ENCODE measurements at places on chromosomes 3 and 15. TPM values are rescaled to one million over a fixed set of nuclear protein-coding genes. Genes with fewer than 3 reads are reported as not detected.

- no peak for DNase-seq
These were observed 427.5 kb downstream of the VGLL3 start for GRCh38 chr3:86563400-86563970.

- no peak for DNase-seq
These were observed 117.2 kb upstream of the LRIG1 start for GRCh38 chr3:66618066-66618465.

DNA sequence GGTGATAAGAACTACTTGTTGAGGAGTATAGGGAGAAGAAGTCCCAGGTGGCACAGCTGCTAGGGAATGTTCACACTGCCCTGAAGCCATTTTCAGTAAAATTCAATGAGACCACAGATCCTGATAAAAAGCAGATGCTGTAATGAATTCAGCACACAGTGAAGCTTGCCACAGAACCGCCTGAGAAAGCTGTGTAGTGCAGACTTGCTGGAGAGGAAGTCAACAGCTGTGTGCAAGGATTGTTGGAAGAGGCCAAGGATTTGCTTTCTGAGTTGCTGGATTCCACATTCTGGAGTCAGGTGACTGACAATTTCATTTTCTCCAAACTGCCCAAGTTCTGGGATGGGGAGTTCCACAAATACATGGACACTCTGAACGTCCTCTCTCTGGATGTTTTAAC, 70.9 kb downstream of the ANP32A start:
- DNase-seq: no peak

DNA sequence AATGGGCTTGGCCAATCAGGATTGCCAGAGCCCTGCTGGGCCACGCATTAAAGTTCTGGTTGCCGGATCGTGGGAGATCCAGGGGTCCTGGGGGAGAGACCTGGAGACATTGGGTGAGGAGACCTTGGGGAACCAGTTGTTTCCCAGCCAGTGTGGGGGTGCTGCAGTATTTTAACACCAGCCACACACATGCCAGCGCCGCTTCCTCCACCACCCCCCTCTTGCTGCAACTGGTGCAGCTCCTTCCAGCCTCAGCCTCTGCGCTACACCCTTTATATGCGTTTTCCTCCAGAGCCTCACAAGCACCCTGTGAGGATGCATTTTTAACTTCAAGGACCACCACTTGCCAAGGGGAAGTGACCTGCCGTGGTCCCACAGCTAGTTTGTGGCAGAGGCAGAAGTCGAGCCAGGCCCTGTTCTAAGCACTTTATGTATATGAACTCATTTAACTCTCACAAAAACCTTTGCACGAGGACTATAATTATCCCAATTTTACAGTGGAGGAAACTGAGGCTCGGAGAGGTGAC, 29.4 kb upstream of the GRIP2 start:
- DNase-seq: no peak

GRCh38 chr3:48588230-48588629, 6.9 kb downstream of the COL7A1 start:
- DNase-seq: no peak

DNA sequence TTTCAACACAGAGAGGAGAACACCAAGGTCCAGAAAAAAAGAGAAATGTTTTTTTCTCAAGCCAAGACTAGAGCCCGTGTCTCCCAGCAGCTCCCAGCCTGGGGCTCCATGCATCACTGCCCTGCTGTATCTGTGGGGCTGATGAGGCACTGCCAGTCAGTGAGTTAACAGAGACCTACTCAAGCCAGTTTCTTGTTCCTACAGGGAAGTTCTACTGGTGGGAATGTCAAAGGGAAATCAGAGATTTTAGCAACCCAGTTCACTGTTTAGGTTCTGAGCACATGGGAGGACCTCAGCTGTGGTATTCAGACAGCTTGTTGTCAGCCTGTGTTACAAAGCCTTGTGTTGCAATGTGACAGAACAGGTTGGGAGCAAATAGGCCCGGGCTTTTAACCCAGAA, 234.3 kb downstream of the TLE3 start:
- no peak for DNase-seq

GRCh38 chr3:66382142-66382541, 118.7 kb downstream of the LRIG1 start:
- no peak for DNase-seq

DNA sequence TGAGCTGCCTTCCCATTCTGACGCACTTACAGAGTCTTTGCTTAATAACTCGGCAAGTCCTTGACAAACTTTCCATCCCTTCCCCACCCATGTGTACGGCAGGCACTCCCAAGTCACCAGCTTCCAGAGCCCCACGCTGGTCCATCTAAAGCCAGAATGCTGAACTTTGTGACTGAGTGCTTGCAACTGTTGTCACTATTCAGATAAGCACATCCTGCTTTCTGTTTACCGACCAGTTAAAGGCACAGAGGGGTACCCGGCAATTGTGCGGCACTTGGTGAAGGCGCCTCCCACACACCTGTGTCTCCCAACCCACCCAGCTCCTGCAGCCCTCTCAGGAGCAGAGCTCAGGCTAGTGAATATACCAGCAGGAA, 430.6 kb downstream of the FOXP1 start:
- no peak for DNase-seq

DNA sequence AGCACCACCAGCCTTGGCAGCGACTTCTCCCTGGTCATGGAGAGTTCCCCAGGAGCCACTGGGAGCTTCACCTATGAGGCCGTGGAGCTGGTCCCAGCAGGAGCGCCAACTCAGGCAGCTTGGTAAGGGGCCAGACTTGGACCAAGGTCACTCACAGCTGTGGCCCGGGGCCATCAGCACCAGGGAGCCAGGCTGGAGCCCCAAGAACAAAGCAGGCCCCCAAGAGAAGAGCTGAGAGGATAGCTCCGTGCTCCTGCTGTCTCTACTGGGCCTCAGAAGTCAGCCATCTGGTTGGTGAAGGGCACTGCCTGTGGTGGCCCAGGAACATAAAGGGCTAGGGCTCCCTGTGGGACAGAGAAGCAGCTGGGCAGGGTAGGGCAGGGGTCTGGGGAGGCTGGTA, 14.7 kb upstream of the CPNE9 start:
- DNase-seq: no peak

- DNase-seq: no peak
These were observed 242.1 kb upstream of the C2CD4B start for GRCh38 chr15:62407216-62407615.

- no peak for DNase-seq
These were observed 242.5 kb downstream of the FAM43A start for GRCh38 chr3:194928227-194928626.

DNA sequence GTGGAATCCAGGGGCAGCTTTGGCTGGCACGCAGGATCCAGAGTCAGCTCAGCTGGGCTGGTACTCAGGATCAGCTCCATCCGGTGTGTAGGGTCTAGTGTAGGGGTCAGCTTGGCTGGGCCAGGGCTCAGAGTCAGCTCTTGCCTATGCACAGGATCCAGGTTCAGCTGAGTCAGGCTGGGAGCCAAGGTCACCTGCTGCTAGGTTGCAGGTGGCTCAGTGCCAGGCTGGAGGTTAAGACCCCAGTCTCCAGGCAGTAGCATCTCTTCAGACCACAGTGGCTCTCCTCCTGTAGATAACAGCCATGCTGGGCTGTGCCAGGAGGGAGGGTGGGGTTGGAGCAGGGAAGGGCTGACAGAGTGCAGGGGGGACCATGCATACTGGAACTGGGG, 1.8 kb downstream of the HYAL3 start:
- DNase-seq: no peak

DNA sequence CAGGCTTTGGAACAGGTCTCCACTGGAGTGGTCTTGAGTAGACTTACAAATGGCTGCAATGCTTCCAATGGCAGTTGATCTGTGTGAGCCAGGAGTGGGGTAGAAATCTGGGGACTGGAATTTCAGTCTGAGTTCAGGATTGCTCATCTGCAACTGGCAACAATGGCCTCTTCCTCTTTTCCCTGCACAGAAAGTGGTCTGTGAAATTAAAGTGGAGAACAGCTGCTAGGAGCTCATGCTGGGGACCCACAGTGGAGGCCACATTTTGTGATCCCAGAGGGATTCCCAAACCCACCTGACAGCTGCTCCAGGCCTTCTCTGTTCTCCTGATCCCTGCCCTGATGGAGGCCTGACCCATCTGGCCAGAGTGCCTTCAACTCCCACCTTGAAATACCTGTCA, 49.6 kb downstream of the CEMIP start:
- DNase-seq: no peak

GRCh38 chr3:66220066-66220465, 735 bp upstream of the SLC25A26 start:
- no peak for DNase-seq

- no peak for DNase-seq
These were observed at the start of gene PLA2G4E for GRCh38 chr15:42020713-42021273. TSS of gene PLA2G4E (minus strand) at chr15:42021042. CDS start at chr15:42021030, 12 bp downstream.

DNA sequence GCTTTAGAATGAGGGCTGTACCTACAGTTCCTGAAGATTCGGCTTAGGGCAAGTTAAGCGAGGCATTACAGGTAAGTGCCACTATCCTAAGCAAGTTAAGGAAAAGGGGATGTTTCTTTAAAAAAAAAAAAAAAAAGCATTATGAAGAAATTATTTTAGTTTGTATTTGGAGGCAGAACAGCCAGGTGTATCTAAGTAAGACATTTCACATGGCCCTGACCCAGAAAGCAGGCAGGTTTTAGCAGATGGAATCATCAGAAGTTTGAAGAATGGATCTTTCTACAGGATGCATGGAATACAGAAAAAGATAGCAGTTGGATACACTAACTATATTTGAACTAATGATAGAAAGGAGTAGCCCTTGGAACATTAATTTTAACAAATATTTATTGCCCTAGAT, 105.6 kb downstream of the OSBPL10 start:
- DNase-seq: no peak

- DNase-seq: no peak
These were observed 384.3 kb upstream of the NR2F2 start for GRCh38 chr15:95946241-95946640.

DNA sequence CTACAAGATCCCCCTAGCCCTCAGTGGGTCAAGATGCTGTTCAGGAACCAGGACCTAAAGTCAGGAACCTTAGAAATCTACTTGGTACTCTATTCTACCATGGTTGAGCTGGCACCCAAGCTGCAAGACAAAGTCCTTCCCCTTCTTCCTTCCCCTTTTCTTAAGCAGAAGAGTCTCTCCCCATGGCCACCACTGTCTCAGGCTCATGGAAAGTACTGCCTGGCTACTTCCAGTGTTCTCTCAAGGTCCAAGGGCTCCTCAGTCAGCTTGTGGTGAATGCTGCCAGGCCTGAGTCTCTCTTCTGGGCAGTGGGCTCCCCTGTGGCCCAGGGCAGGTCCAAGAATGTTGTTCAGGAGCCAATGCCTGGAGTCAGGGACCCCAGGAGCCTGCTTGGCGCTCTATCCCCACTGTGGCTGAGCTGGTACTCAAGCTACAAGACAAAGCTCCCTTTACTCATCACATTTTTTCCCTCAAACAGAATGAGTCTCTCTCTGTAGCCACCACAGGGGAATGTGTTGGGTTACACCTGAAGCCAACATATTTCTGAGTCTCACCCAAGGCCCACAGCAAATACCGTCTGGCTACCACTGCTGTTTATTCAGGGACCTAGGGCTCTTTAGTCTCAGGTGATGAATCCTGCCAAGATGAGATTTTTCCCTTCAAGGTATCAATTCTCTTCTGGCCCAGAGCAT, 18.1 kb upstream of the SLC27A2 start:
- DNase-seq: no peak

- DNase-seq: no peak
These were observed 343.7 kb downstream of the EPHB1 start for GRCh38 chr3:135138776-135139175.

DNA sequence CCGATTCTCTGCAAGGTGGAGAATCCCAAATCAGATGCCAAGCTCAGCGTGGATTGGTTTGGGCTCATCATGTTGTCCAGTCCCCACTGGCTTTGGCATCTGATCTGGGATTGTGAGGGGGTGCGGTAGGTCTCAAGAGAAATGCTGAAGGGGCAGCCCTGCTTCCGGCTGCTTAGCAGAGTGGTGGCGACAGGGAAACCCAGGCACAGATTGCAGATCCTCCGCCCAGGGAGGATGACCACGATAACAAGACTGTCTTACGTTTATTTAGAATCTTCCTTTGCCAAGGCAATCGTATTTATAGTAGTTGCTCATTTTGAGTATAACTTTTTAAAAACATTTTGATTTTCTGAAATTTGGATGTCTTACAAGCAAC, 61.1 kb downstream of the SLC12A8 start:
- no peak for DNase-seq

DNA sequence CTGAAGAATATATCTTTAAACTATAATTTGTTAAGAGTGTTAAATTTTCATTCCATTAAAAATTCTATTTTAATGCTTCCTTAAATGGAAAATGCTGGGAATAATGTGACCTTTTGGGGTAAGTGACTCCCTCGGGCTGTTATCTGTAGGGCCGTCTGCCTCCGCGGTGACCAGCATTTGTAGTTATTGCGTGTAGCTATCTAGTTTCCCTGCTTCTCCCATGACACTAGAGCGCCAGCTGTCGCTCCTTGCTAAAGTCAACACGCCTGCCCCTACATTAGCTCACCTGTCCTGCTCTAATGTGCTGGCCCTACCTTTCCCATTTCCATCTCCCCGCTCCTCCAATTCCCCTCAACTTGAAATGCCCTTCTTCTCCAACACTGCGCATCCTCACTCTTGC, 12.4 kb upstream of the CHRM5 start:
- DNase-seq: no peak

DNA sequence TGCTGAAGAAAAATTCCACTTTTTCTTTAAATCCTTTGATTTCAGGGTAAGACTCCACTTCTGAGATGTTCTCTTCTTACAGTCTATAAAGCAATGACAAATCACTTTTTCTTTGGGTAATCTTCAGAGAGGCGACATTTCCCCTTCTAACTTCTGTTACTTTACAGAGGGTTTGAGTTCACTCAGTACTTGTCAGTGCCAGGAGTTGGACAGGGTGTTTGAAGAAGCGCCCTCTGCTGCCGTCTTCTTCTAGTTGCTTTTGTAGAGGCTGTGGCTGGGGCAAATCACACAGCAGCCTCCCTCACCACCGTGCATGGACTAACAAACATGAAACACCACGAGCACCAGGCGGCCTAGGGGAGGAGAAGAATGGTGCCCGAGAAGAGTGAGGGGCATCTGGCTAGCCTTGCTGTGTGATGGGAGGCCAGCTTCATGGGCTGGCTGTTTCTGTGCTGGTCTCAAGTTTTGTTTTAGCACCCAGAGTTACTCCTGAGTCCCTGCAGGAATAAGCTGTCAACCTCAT, at the start of gene CD80:
Gene CD80, minus strand, starts transcription at position 174 of the 523 bp plus-strand sequence. CDS start 1,886 bp downstream, outside the sequence.
- peak; percentile 49 for DNase-seq

The C2CD4A gene
- 0.49 TPM for total RNA-seq

The LRRIQ4 gene
- not detected for total RNA-seq

The TMEM115 gene
- total RNA-seq: 30.4 TPM

The PRICKLE2 gene
- total RNA-seq: 43.7 TPM

The NRG4 gene
- total RNA-seq: 16.3 TPM

The C3orf20 gene
- total RNA-seq: 0.31 TPM

The APBA2 gene
- 9.5 TPM for total RNA-seq

The HTR3E gene
- not detected for total RNA-seq

The STRC gene
- total RNA-seq: 1.4 TPM

The AZI2 gene
- 65.4 TPM for total RNA-seq

The ZNF501 gene
- total RNA-seq: 6.3 TPM
